Stimulated activated CD4-positive, alpha-beta T cell treated with anti-CD3 and anti-CD28 coated beads, Interleukin-15, amount 100 ng/mL, for 1 hour (primary cell): ENCODE measurements at places on chromosomes 13 and 19.

DNA sequence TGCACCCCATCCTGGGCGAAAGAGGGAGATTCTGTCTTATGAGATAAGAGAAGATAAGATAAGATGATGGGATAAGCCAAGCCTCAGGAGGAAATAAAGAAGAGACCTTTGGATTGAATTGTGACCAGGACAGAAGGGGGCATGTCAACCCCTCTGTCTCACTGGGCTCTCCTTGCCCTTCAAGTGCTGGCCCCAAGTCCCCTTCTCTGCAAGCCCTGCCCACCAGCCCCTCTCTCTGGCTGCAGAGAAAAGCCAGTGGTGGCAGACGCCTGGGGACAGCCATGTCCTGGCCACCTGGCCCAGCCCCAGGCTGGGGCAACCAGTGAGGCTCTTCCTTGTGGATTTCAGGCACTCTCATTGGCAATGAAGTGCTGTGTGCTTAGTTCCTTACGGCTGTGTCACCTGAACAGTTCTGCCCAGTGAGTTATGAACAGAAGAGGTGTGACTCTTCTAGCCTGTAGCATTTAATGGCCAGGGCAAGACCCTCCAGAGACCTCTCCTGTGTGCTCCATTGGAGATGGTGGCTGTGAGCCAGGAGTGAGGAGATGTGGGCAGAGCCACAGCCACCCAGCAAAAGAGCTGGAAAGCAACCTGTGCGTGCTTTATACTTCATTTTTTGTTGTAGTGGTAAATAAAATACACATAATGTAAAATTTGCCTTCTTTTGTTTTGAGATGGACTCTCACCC is 6.1 kb upstream of the BTBD2 start:
- DNase-seq, result no peak

DNA sequence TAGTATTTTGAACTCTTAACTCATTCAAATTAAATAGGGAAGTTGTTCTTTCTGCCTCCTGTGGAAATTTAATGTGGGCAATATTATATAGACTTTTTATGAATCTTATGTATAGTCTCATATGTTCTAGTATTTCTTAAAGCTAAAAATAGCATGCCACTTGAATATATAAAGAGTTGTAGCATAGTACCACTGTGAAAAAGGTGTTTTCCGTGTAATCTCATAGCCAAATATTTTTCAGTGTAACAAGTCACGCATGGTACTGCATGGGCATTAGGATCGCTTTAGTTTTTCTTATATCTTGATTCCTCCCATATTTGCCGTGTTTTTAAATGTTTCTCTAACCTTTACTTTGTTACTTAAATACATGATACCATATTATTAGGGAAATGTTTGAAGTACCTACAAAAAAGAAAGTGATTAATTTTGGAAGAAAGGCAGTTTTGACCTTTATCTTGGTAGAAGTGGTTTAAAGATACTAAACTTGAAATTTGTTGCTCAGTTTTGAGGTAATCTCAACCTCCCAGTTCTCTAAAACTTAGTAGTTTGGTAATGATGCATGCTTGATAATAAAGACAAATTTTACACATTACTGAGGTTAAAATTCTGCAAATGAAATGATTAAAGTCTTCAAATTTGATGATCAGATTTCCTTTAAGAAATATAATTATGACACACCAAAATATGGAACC is 81.2 kb downstream of the PAN3 start:
- no peak for DNase-seq

DNA sequence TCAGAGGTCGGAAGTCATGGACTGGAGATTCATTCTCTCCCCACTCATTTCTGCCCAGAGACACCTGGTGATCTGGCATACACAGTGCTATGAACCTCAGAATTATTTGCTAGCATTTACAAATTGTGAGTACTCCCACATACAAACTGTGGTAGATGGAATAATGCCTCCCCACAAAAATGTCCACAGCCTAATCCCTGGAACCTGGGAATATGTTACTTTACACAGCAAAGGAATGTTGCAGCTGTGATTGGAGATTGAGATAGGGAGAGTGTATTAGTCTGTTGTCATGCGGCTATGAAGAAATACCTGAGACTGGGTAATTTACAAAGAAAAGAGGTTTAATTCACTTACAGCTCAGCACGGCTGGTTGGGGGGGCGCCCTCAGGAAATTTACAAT is 3.1 kb upstream of the UQCRFS1 start:
- no peak for DNase-seq

- DNase-seq, result no peak
These were observed 16.7 kb upstream of the CRTC1 start for GRCh38 chr19:18666784-18667183.

GRCh38 chr19:54458648-54459281 is 4.8 kb downstream of the LENG9 start:
- no peak for DNase-seq

GRCh38 chr19:5907241-5907640 is 2.6 kb downstream of the VMAC start:
- DNase-seq, result no peak

- no peak for DNase-seq
These were observed 33.6 kb upstream of the ARGLU1 start for GRCh38 chr13:106601489-106601888.

DNA sequence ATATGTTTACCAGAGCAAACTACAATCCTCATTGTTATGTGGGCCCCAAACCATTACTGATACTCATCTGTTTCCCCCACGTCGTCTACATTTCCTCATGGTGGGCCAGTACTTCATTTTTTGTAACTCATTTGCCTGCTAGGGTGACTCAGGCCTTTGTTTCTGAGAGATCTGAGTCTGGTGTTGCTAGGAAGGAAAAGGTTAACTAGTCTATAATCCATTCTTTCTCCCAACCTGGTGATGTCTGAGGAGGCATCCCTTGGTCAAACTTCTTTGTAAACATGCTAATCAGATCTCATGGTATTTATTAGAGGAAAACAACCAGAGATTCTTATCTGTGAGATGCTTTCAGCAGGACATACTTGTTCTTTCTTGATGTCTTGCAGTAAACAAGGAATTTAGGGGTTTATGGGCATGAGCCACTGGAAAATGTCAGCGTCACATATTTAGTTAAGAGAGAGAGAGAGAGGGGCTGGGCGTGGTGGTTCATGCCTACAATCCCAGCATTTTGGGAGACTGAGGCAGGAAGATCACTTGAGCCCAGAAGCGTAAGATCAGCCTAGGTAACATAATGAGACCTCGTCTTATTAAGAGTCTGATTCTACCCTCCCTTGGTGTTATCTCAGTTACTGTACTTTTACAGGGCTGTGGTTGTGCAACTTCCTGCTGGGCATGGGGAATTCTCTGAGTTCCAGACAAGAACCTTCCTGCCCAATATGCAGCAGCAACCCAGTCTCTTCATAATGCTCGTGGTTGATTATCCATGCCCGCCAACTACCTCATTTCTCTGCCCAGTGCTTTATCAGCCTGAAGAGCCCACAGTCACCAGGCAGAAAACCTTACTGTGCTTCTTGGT is 9.7 kb upstream of the DPRX start:
- no peak for DNase-seq

GRCh38 chr13:62643799-62644524 is 1228.3 kb upstream of the PCDH20 start:
- DNase-seq, result no peak

GRCh38 chr13:104983601-104984000 is 1551.9 kb downstream of the EFNB2 start:
- DNase-seq, result no peak
